ENCODE measurements at places on chromosomes 6 and 20.

GRCh38 chr20:12112089-12112474 lies 194.4 kb downstream of the BTBD3 start:
- DNase-seq, result no peak

DNA sequence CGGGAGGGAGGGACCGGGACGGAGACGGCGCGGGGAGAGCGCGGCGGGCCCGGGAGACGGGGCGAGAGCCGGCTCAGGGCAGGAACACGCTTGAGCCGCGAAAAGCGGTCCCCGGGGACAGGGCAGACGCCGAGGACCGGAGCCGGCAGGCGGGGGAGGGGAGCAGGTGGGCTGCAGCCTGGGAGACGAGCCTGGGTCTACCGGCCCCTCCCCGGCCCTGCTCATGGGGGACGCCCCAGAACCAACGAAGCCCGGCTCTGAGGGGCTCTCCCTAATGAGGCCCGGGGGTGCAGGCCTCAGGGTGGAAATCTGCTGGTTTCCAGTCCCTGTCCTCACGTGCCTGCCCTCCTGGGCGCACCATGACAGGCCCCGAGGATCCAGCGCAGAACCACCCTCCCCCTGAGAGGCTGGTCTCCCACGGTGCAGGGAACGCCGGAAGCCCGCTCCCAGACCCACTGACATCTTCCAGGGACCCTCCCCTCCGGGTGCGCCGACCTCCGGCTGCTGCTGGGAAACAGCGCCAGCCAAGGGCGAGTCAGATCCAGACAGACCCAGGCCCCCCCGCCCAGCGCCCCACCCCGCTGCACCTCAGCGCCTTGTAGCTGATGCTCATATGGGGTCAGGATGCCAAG lies 571 bp upstream of the EEF1A2 start:
- DNase-seq, result no peak

GRCh38 chr20:10288954-10289646 lies 70.5 kb downstream of the SNAP25 start:
- no peak for DNase-seq

- no peak for DNase-seq
Observed at GRCh38 chr6:16639684-16640480, 121.4 kb downstream of the ATXN1 start.

GRCh38 chr20:17904027-17904426 lies 64.6 kb downstream of the SNX5 start:
- no peak for DNase-seq
